ENCODE measurements at places on chromosomes 1 and 21.

DNA sequence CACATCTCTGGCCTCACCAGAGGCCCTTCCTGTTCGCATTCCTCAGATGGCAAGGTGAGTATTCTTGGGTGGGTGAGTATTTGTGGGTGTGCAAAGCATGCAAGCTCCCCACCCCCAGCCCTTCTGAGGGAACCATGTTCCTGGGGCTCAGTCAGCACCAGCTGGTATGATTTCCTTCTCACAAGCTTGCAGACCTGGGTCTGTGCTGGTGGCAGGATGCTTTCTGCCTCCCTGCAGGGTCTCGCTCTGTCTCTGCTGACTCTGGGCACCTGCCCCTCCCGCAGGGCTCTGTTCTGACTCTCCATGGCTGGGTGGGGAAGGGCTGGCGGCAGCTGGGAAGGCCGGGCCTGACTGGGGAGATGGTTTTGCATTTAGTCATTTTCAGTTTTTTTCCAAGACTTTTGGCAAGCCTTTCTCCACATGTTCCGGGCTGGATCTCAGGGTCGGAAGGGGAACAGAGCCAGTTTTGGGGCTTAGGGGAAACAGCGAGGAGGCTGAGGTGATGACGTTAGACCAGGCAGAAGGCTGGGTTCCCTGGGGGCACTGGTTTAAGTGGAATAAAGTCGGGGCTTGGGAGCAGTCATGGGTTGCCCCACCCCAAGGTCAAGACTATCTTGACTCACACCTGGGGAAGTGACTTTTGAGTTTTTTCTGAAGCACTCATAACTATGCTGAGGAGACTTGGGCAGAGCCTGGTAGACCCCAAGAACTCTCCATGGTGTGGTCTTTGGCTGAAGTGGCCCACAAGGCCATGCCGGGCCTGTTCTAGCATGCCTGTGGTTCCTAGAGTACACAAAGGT is 6.2 kb downstream of the RASSF5 start:
- peaks cover 21% of the 10 kb centered on the region for H3K4me1 ChIP-seq
- DNase-seq: no peak
- peaks cover 34% of the 10 kb centered on the region for H3K27me3 ChIP-seq
- H3K27ac ChIP-seq: no peak overlapping the region
- no peaks in the 10 kb centered on the region for H3K36me3 ChIP-seq

DNA sequence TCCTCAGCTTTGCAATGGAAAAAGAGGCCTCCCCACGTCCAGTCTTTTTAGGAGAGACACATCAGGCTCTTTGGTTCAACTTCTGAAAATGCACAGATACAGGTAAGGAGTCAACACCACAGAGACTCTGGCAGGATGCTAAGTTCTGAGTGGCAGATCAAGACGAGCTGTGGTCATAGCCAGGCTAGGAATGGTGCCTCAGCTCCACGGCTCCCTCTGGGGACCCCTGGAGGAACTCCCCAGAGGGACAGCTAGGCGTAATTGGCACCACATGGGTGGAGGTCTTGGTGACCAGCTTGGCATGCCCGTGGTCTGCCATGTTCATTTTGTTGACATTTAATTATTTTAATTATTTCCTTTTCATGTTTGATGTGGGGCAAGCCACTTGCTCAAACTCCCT is 206.1 kb downstream of the KAZN start:
- H3K27me3 ChIP-seq: peaks cover 6% of the 10 kb centered on the region
- no peak overlapping the region for H3K27ac ChIP-seq
- no peak for DNase-seq
- H3K36me3 ChIP-seq: peaks cover 3% of the 10 kb centered on the region

DNA sequence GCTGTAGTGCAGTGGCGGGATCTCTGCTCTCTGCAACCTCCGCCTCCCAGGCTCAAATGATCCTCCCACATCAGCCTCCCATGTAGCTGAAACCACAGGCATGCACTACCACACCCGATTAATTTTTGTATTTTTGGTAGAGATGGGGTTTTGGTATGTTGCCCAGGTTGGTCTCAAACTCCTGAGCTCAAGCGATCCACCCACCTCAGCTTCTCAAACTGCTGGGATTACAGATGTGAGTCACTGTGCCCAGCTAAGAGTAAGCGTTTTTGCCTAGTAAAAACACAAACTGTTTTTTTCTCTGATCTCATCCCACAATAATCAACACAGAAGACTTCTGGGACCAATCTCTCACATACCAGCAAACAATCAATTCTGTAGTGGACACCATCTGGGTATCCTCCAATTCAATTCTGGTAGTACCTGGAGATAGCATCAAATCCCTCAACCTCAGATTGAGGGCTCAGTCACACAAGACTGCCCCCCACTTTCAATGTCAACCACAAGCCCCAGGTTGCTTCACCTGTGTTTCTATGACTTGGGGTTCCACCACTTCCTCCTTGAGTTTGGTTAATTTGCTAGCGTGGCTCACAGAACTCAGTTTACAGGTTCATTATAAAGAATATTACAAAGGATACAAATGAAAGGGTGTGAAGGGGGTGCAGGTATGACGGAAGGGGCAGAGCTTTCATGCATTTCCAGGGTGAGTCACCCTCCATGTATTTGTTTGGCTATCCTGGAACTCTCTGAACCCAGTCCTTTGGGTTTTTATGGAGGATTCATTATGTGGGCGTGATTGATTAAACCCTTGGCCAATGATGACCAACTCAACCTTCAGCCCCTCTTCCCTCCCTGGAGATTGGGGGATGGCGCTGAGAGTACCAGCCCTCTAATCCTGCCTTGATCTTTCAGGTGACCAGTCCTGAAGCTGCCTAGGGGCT is 40.0 kb upstream of the RHOU start:
- H3K27ac ChIP-seq: no peak overlapping the region
- H3K4me1 ChIP-seq: no peaks in the 10 kb centered on the region
- no peak overlapping the region for H3K4me3 ChIP-seq
- H3K27me3 ChIP-seq: peaks cover 17% of the 10 kb centered on the region
- no peaks in the 10 kb centered on the region for H3K36me3 ChIP-seq

GRCh38 chr1:206002871-206003801 is at the start of gene RAB7B:
Gene RAB7B, minus strand, starts transcription at chr1:206003395. Its CDS starts 9,260 bp downstream, at chr1:205994135.
- H3K36me3 ChIP-seq: no peaks in the 10 kb centered on the region
- peak within 1 kb of the TSS; percentile 1 for H3K27ac ChIP-seq
- no peak within 1 kb of the TSS for H3K4me3 ChIP-seq
- DNase-seq: no peak
- peaks cover 17% of the 10 kb centered on the region for H3K4me1 ChIP-seq

DNA sequence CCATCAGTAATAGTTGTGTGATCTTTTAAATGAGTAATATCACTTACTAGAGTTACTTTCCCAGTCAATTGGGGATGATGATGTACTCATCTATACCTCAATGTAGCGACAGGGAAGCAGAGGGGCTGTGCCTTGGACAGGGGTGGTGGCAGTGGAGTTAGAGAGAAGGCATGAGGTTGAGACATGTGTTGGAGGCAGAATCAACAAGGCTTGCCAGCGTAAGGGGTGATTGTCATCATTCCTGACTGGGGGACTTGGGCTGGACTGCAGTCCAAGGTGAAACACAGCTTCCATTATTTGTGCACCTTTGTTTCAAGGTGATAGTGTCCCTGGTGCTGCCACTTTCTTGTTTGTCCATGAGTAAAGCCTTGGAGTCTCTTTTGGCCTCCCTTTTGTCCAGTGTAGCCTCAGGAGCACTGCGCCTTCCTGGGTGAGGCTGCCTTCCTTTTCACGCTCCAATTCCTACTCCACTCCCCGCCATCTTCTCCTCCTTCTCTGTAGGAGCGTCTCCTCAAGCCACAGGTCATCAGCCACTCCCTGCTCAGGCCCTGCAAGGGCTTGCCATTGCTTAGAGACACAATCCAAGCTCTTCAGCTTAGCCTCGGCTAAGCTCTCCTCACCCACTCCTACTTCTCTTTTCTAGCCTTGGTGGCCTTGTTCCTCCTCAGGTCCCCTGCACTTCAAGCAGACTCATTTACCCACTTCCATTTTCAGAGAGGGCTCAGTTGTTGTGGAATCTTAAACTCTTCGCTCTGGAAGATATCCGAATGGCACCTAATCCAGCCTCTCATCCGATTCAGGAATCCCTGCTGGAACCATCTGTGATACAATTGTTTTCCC is 77.6 kb upstream of the CD34 start:
- H3K4me1 ChIP-seq: no peaks in the 10 kb centered on the region
- H3K27me3 ChIP-seq: peaks cover 23% of the 10 kb centered on the region
- no peak for DNase-seq
- no peak overlapping the region for H3K27ac ChIP-seq
- H3K36me3 ChIP-seq: no peaks in the 10 kb centered on the region
- no peak overlapping the region for H3K4me3 ChIP-seq

- H3K27ac ChIP-seq: no peak overlapping the region
- no peak overlapping the region for H3K4me3 ChIP-seq
- H3K27me3 ChIP-seq: peaks cover 5% of the 10 kb centered on the region
- H3K36me3 ChIP-seq: no peaks in the 10 kb centered on the region
These were observed 349.4 kb upstream of the NFIA start for GRCh38 chr1:60732977-60733401.

GRCh38 chr1:114549137-114549536 is 32.3 kb downstream of the BCAS2 start:
- no peaks in the 10 kb centered on the region for H3K4me1 ChIP-seq
- H3K36me3 ChIP-seq: peaks cover 2% of the 10 kb centered on the region
- no peak overlapping the region for H3K27ac ChIP-seq
- H3K27me3 ChIP-seq: no peaks in the 10 kb centered on the region
- no peak for DNase-seq
